ENCODE measurements at places on chromosomes 6 and 20.

GRCh38 chr6:15761045-15761502, 98.2 kb upstream of the DTNBP1 start:
- no peak for DNase-seq

- DNase-seq, result no peak
Observed at GRCh38 chr20:63693083-63693732, 3.2 kb upstream of the TNFRSF6B start.

DNA sequence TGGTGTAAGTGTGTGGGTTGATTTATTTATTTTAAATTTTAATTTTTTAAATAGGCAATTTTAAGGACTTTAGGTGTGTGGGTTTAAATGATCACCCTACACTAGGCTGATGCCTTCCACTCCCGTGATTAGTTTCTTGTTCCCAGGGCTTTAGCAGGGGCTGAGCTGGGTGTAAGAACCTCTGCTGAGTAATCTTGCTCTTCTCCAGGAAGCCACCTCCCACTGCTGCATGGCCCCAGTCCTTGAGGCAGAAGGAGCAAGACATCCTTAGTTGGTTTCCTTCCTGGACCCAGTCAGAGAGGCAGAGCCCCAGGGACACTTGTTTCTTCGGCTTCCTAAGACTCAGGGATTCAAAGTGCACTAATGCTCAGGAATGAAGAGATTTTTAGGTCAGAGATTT, 19.8 kb upstream of the CDC5L start:
- no peak for DNase-seq

GRCh38 chr6:34151321-34152041, 5.6 kb upstream of the GRM4 start:
- DNase-seq, result no peak
